Uterine smooth muscle cell (primary cell): ENCODE measurements at places on chromosomes 11 and 22. TPM values are rescaled to one million over a fixed set of nuclear protein-coding genes. Genes with fewer than 3 reads are reported as not detected.

ANO1 gene
- not detected in 2 replicates for total RNA-seq

ISX gene
- total RNA-seq: not detected in 2 replicates

VSIG10L2 gene
- total RNA-seq: 0.22 TPM in 1 of 2 replicates, not detected in the other

MRGPRE gene
- not detected in 2 replicates for total RNA-seq

PLA2G3 gene
- total RNA-seq: 0.25 and 0.33 TPM in 2 replicates

PLAAT5 gene
- total RNA-seq: not detected in 2 replicates

PLEKHB1 gene
- total RNA-seq: 0.33 and 2.5 TPM in 2 replicates

OR5P2 gene
- not detected in 2 replicates for total RNA-seq

NCR3LG1 gene
- 9.5 and 9.7 TPM in 2 replicates for total RNA-seq

CRYBA4 gene
- total RNA-seq: not detected in 2 replicates

ELFN2 gene
- 0.25 and 1.00 TPM in 2 replicates for total RNA-seq

ART5 gene
- 0.55 and 0.75 TPM in 2 replicates for total RNA-seq

A4GALT gene
- 1.8 and 6.6 TPM in 2 replicates for total RNA-seq

ACAD8 gene
- total RNA-seq: 17.5 and 17.7 TPM in 2 replicates

ART1 gene
- not detected in 2 replicates for total RNA-seq

SLC6A5 gene
- total RNA-seq: not detected in 2 replicates

PTPN5 gene
- total RNA-seq: under 0.01 TPM in 1 of 2 replicates, not detected in the other

CLMP gene
- 103 and 152 TPM in 2 replicates for total RNA-seq

OR56A1 gene
- total RNA-seq: not detected in 2 replicates

MCHR1 gene
- 0.50 and 0.55 TPM in 2 replicates for total RNA-seq

CLDN5 gene
- 1.1 TPM in 2 replicates for total RNA-seq
